ENCODE measurements at places on chromosomes 7 and 10.

- DNase-seq, result no peak
Measured at GRCh38 chr10:51005551-51005950, 68.7 kb upstream of the PRKG1 start.

DNA sequence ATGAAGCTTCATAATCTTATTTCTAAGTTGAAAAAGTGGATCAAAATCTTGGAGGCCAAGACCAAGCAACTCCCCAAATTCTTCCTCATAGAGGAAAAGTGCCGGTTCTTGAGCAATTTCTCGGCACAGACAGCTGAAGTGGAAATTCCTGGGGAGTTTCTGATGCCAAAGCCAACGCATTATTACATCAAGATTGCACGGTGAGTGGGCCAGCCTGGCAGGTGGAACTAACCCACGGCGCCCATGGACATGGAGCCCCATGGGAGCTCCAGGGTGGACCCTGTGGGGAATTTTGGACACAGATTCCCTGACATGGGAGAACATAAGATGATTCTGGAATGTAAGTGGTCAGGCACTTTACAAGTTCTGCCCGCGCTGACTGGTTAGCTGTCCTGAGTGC is 125.9 kb downstream of the TRRAP start:
- DNase-seq, result no peak

DNA sequence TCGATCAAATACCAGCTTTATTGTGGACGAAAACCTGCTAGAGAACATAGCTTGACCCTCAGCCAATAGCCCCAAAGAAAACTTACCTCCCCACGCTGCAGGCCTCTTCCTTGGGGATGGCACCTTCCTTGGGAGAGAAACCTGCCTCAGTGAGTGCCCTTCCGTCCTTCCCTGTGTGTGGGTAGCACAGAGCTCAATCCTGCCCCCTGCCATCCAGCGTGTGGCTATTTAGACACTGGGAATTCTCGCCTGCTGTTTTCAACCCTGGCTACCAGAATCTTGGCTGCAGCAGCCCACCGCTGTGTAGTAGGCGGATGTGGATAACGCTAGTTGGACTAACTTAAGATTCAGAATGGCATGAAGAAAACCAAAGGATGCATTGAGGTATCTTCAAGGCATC is 238.2 kb downstream of the TEX36 start:
- no peak for DNase-seq

- no peak for DNase-seq
Measured at GRCh38 chr10:78184851-78185692, 151.4 kb downstream of the RPS24 start.

DNA sequence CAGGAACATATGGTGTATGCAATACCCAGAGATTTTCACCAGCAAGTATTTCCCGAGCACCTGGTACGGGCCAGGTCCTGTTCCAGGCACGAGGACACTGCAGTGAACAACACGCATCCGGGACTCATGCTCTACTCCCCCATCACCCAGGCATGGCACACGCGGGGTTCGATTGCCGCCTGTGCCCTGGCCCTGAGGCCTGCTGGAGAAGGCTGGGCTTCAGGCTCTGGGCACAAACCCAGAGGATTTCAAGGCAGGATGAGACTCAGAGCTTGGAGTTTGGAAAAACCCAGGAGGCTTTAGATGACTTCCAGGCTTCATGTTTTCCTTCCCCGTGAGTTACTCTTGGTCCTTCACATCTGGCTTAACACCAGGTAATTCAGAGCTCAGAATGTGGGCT is 143.5 kb downstream of the NEURL1 start:
- no peak for DNase-seq

GRCh38 chr7:70680306-70680705 is 451.6 kb upstream of the GALNT17 start:
- no peak for DNase-seq
